Esophagus squamous epithelium (tissue), 5 donors: ENCODE measurements at places on chromosomes 1 and 21. TPM values are rescaled to one million over a fixed set of nuclear protein-coding genes. Genes with fewer than 3 reads are reported as not detected.

VSIG8 gene
- total RNA-seq: 1.6 TPM

DNA sequence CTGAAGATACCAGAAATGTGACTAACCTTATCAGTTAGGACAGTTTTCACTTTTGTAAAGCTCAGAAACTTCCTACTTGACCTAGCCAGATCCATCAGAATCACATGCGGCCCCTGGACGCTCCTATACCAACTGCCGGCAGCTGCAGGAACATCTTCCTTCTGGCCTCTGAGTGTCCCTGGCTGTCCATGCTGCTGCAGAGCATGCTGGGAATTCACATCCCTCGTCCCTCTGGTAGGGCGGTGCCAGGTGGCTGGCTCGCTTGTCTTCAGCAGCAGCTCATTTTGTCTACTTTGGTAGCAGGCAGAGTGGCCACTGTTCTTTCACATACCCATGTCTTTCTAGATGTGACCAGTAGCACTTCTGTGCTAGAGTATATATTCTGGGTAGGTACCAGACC is 34.4 kb downstream of the HHAT start:
- no peak for DNase-seq

AADACL3 gene
- total RNA-seq: not detected

DNAJC8 gene
- 52.9 TPM for total RNA-seq

- no peak for DNase-seq
These were observed 99.6 kb downstream of the ZZZ3 start for GRCh38 chr1:77582905-77583304.

DNA sequence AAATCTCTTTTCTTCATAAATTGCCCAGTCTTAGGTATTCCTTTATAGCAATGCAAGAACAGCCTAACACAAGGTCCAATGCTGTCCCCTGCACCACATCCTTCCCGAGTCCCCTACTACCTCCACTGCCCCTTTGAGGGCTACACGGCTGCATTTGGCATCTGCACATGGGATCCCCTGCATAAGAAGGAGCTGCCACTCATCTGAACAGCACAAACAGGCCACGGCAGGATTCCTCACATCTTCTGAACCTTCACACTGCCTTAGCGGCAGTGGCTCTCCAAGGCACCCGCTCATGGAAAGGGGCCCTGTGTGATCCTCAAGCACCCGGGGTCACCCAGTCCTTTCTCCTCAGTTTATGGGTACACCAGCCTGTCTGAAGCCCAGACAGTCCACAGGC is 29.2 kb upstream of the BACE2 start:
- no peak for DNase-seq

DNA sequence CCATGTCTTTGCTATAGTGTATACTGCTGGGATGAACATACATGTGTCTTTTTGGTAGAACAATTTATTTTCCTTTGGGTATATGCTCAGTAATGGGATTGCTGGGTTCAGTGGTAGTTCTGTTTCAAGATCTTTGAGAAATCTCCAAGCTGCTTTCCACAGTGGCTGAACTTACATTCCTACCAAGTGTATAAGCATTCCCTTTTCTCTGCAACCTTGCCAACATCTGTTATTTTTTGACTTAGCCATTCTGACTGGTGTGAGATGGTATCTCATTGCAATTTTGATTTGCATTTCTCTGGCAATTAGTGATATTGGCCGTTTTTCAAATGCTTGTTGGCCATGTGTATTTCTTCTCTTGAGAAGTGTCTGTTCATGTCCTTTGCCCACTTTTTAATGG is 37.5 kb upstream of the ANGPTL1 start:
- DNase-seq: no peak

DNA sequence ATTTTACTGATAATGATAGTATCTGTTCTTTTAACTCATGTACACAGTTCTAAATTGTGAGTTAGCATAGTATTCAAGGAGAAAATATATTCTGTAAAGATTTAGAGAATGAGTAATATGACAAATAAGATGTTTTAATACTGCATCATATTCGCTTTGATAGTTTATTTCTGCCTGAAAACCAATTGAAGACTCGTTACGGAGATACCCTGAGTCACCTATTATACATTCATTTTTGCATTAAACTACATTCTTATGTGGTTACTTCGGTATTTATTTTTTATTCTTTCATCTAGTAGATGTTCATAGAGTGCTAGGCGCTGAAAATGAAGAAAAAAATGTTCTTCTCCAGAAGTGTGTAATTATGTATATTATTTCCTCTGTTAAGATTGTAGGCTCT is 5.3 kb downstream of the UHMK1 start:
- no peak for DNase-seq

DNA sequence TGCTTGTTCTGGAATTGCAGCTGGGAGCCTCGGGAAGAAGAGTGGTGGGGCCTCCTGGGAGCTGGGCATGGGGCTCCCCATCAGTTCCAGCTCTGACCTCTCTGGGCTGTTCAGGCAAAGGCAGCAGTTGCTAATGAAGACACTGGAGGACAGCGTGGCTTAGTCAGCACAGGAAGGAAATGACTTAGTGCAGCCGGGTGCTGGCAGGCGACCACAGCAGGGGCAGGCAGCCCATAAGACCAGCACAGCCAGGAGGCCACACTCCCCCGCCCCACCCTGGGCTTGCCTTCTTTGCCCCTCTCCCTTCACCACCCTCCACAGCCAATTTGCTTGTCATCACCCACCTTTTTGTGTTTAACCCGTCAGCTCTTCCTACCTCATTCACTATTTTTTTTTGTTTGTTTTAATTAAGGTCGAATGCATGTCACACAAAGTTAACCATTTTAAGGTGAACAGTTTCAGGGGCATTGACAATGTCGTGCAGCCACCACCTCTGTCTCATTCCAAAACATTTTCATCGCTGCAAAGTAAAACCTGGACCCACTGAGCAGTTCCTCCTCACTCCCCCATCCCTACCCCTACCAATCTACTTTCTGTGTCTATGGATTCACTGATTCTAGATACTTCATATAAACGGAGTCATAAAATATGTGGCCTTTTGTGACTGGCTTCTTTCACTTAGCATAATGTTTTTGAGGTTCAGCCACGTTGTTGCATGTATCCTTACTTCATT is 10.9 kb downstream of the OLIG2 start:
- no peak for DNase-seq

GRCh38 chr1:6336776-6337622 is 56.6 kb downstream of the ACOT7 start:
- DNase-seq: no peak

DNA sequence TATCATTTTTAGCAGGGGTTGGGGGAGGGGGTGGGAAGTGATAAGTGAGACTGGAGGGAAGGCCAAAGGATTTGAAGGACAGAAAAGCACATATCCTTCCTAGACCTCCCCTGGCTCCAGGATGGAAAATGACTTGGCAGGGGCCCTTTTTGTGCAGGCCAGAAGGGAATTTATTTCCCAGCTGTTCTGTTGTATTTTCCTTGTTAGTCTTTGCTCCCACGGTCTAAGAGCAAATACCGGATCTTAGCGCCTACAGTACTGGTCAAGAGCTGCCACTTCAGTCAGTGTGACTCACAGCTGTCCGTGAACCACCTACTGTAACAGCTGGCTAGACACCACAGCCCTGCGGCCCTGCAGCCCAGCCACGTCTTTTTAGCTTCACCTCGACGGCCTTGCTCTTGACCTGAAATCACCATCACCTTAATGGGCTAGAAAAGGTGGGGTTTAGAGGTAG is 51.0 kb upstream of the ERRFI1 start:
- DNase-seq: no peak

DNA sequence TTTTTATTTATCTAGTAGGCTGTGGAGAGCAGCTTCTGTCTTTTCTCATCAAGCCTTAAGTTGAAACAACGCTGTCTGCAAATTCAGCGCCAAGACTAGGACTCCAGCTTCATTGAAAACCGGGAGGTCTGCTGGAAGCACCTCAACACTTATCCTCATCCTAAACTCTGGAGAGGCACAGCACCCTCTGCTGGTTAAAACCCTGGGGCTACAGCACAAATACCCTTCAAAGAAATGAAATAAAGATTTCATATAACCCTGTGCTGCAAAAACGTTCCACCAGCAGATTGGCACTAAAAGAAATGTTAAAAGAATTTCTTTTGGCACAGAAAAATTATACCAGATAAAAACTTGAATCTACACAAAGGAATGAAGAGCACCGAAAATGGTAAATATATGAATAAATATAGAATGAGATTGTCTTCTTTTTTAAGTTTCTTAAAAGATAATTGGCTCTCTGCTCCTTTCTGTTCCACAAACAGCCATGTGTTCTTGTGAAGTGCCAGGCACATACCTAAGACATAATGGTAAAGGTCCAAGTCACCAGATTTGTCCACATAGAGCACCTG is 227.7 kb upstream of the SAMSN1 start:
- no peak for DNase-seq

ADAMTSL4 gene
- 30.6 TPM for total RNA-seq

- no peak for DNase-seq
These were observed 326.0 kb downstream of the BARHL2 start for GRCh38 chr1:90391126-90391525.

DNA sequence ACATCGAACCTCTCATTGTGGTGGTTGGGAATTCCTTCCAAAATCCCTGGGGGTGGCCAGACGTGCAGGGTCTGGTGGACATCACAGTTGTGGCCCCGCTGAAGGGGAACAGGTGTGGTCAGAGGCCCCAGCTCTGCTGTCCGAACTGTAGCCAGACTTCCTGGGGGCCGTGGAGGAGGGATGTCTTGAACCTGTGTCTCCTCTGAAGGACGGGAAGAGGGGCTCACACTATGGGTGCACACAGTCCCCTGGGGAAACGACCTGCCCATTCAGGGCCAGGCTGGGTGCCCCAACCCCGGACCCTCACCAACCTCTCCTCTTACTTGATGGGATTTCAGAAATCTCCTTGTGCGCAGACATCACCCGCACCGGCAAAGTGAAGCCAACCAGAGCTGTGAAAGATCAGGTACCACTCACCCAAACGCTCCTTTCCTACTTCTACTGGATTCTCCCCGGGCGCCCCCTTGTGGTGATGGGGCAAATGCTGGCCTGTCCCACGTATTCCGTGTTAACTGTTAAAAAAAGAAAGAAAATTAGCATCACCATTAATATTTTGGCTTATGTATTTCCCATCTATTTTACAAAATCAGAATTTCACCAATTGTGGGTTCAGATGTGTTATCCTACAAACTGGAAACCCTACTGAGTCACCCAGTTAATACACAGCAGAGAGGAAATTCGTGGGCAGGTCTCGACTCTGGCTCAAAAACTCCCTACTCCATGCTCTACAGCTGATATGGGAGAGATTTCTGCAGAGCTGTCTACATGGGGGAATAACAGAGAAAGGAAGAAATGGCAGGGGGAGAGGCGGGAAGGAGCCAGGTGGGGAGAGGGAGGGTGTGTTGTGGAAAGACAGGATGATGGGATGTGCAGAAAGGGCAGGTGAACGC is 28.1 kb downstream of the PADI4 start:
- DNase-seq: no peak

TIPRL gene
- total RNA-seq: 14.5 TPM

DNA sequence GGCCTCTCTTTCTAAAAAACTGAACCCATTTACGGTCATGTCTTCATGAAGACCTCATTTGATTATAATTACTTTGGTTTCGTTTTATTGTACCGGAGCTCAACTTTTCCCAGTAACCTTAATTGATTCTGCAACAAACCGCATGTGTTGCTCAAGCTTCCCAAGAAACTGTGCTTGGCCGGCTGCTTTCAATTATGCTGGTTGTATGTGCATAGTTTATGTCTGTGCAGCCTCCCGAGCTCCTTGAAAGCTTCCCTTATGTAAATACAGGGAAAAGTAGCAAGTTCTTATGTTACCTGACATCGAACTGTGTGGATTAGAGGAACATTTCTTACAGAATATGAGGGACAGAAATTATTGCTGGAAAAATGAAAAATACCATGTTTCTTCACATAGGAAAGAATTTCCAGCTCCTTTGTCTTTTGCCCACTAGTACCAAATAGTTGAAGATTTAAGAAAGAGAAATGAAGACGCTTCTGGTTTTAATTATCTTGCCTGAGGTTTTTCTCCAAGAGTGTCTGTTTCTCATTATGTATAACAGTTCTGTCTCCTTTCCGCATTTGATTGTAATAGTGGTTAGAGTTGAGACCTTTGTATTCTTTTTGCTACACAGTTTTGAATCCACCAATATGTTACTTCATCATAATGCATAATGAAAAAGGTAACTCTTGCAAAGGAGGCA is 2.1 kb downstream of the VCAM1 start:
- no peak for DNase-seq

- no peak for DNase-seq
These were observed 145.0 kb upstream of the C1orf105 start for GRCh38 chr1:172275478-172275877.

PLEKHG5 gene
- total RNA-seq: 37.8 TPM

RAB42 gene
- total RNA-seq: 2.5 TPM

DNA sequence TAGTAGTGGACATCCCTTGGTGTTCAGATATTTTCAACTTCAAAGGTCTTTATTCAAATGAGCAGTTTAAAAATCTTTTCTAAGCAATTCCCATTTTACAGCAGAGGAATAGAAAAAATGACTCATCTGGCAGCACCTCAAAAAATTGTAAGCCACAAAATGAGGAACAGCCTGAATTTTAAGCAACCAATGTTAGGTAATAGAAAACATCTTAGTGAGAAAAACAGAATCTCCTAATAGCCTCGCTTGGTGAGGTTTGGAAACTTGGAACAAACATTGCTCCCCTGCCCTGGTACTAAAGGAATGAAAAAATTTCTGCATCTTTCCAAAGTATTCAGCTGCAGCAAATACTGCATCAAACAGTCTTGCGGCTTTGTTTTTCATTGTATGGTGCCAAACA is 264.4 kb downstream of the NTNG1 start:
- no peak for DNase-seq

DNA sequence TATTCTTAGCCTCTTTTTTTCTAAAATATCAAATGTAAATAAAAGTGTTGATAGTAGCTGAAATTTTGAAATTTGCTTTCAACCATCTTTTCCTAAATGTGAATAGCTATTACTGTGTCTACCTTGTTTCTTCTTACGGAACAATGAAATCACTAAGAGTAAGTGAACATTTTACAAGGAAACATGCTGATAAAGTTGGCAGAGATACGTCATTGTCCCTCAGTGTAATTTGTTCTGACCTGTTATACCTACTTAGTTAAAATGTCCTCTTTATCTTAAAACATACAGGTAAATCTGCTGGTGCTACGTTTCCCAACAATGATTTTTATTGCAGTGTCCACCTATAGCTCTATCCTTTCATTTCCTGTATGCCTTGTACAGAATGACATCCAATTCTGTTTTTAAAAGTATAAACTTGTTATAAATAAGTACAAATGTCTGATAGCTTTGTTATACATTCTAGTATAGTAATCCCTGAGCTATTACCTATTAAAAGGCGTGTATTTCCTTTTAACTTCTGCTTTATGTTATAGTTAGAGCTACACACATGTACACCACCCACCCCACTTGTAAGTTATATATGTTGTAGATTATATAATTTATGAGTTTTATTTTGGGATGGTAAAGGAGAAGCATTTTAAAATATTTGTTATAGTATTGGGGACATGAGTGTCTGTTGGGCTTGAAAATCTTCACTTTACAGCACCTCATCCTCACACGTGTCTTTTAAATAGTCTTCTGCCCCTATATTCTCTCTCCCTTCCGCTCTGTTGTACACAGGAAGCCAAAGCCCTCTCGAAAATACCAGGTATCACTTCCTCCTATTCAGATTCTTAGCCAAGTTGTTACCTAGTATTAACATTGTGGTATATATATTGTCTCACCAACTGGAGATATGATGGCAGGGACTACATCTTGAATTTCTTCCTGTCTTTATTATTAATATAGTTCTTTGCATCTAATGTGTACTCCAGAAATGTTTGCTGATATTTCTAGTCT is 25.2 kb downstream of the LAMC1 start:
- DNase-seq: no peak

- no peak for DNase-seq
These were observed 414.8 kb downstream of the NPHP4 start for GRCh38 chr1:5577255-5578040.
